ENCODE measurements at places on chromosomes 7 and 10.

- DNase-seq, result no peak
These were observed 76.9 kb upstream of the KMT2C start for GRCh38 chr7:152512706-152513105.

GRCh38 chr7:105429746-105430612 lies 41.3 kb upstream of the SRPK2 start:
- no peak for DNase-seq

- no peak for DNase-seq
These were observed 3.9 kb upstream of the PVRIG start for GRCh38 chr7:100215895-100216294.

DNA sequence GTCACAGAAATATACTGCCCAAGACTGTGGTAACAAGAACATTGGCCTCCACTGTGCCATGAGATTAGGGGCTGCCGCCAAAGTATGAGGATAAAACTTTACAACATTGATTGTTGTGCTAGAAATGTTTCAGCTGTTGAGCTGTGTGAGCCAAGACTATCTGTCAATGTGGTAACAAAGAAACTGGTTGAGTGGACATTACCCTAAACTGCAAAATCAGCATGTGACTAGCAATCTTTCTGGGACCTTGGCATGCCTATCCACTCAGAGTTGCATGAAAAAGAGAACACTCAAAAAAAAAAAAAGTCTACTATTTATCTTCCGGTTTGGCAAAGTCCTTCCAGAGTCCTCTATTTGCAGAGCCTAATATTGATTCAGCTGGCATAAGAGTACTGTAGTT lies 605.6 kb upstream of the CNTNAP2 start:
- no peak for DNase-seq

GRCh38 chr7:21616796-21617436 lies 74.1 kb downstream of the DNAH11 start:
- no peak for DNase-seq

GRCh38 chr7:55080000-55080623 lies 61.3 kb downstream of the EGFR start:
- no peak for DNase-seq

GRCh38 chr7:139739863-139740597 lies 37.8 kb downstream of the HIPK2 start:
- no peak for DNase-seq

- no peak for DNase-seq
These were observed 50.7 kb downstream of the HSPA12A start for GRCh38 chr10:116691635-116692034.

Measured in psoas muscle (tissue), 8 donors.